Kasumi-1 (cell line): ENCODE measurements at places on chromosomes 7 and 10.

DNA sequence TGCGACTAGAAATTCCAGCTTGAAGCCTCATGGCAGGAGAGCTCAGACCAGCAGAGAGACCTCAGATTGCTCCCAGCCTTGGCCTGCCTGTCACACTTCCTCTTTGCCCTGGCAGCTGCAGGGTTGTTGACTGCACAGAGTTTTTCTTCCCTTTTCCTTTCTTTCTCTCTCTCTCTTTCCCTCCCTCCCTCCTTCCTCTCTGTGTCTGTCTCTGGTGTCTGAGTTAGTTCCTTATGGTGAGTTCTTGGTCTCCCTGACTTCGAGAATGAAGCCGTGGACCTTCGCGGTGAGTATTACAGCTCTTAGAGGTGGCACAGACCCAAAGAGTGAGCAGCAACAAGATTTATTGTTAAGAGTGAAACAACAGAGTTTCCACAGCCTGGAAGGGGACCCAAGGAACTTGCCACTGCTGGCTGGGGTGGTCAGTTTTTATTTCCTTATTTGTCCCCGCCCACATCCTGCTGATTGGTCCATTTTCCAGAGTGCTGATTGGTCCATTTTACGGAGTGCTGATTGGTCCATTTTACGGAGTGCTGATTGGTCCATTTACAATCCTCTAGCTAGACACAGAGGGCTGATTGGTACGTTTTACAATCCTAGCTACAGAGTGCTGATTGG lies 266.3 kb downstream of the RPS24 start:
- DNase-seq: peak; percentile 89

DNA sequence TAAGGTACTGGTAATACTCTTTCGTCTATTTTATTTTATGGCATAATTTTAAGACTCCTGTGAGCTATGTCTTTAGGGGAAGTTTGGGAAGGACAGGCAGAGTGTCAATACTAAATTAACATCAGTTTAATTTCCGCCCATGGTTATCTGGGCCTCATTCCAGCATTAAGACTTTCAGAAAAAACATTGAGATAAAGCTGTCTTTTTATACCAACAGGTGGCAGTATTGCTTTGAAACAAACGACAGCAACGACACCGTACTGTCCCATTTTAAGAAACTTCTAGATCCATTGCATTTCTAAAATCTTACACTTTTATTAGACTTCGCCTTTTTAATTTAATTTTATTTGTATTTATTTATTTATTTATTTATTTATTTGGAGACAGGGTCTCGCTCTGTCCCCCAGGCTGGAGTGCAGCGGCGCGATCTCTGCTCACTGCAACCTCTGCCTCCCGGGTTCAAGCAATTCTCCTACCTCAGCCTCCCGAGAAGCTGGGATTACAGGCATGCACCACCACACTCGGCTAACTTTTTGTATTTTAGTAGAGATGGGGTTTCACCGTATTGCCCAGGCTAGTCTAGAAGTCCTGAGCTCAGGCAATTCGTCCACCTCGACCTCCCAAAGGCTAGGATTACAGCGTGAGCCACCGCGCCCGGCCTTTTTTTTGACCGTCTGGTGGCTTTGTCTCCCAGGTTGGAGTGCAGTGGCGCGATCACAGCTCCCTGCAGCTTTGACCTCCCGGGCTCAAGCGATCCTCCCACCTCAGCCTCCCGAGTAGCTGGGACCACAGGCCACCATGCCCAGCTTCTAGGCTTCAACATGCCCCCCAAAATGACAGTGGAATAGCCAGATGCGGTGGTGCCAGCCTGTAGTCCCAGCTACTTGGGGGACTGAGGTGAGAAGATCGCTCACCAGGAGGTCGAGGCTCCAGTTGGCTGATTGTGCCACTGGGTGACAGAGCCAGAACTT lies 78.7 kb upstream of the C1GALT1 start:
- DNase-seq: peak; percentile 3

- DNase-seq: no peak
These were observed 26.1 kb downstream of the GNAT3 start for GRCh38 chr7:80485721-80486120.

DNA sequence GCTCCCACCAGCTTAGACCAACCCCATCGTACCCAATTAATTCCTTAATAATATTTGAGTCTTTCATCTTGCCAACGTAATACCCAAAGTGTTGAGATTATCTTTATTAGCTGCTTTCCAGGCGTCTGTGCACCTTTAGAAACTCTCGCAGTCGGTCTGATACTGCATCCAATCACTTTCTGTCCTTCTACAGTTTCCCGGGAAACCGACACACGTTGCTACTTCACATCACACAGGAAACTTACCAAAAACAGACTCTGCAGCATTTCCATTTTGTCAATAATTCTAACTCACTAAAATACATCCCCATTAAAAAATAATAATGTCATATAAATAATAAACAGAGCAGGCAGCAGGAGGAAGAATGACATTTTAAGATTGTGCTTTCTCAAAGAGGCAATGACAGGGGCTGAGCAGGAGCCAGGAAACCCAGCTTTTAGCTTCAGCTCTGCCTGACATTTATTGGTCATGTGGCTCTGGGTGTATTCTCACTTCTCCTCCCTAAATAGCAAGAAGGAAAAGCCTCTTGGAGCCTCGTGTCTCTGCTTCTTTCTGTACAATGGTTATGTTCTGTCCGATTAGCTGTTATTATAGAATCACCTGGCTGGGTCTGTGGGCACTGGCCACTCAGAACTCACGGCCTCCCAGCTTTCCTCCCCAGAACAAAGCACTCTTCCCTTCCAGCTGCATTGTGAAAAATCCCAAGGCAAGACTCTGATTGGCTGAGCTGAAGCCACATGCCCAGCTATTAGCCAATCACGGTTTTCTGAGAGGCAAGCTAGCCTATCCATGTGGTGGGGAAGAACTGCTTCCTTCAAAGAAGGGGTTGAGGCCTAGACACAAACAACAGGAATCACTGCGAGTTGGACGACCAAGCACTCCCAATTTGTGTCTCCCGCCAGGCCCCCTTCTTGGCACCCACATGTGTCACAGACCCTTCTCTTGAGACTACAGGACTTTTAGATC lies 424.7 kb upstream of the FOXK1 start:
- DNase-seq: no peak

- no peak for DNase-seq
These were observed 515.6 kb downstream of the INHBA start for GRCh38 chr7:41187322-41187721.

DNA sequence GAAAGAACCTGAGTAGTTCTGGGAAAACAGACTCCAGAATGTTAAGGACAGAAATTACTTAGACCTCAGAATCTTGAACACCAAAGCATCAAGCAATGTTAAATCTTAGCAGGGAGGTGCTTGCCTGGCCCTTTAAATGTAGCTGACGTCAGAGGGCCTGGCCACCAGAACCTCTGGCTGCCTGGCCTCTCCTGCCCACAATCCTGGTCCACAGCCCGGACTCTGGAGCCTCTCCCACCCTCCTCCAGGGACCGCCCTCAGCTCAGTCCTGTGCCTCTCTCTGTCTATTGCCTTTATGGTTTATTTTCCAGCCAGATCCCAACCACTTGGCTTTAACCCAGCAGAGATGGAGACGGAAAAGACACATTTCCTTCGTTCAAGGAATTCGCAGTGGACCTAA lies 42.2 kb upstream of the EGR2 start:
- DNase-seq: no peak

DNA sequence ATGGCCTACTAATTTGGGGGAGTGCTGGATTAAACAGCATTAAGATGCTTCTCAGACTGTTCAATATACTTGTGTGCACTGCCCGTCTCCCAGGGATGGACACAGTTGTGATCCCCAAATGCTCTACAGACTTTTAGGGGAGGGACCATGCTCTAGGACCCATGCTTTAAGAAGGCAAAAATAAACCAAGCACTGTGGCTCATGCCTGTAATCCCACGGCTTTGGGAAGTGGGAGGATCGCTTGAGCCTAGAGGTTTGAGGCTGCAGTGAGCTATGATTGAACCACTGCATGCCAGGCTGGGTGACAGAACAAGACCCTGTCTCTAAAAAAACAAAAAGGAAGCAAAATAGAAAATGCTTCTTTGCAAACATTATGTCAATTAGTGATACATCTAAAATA lies 102.6 kb downstream of the VOPP1 start:
- DNase-seq: no peak

- no peak for DNase-seq
These were observed 24.4 kb downstream of the KMT2C start for GRCh38 chr7:152411389-152411788.

DNA sequence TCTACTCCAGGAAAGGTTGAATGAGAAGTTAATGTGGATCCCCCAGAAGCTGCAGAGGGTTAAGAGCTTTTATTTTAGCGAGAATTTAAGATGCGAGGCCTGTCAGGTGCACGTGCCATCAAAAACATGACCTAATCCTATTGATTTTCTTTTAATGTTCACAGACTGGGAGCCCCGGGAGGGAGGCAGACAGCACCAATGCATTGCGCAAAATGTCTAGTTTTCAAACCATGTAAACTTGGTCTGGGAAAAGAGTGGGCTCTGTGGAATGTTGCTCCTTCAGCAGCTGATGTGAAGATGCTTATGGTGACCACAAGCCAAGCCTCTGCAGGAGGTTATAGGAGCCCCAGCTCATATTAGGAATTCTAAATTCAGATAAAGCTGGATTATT lies 172.0 kb upstream of the ITGB1 start:
- no peak for DNase-seq

- DNase-seq: no peak
These were observed 33.4 kb upstream of the HGF start for GRCh38 chr7:81803267-81803666.

DNA sequence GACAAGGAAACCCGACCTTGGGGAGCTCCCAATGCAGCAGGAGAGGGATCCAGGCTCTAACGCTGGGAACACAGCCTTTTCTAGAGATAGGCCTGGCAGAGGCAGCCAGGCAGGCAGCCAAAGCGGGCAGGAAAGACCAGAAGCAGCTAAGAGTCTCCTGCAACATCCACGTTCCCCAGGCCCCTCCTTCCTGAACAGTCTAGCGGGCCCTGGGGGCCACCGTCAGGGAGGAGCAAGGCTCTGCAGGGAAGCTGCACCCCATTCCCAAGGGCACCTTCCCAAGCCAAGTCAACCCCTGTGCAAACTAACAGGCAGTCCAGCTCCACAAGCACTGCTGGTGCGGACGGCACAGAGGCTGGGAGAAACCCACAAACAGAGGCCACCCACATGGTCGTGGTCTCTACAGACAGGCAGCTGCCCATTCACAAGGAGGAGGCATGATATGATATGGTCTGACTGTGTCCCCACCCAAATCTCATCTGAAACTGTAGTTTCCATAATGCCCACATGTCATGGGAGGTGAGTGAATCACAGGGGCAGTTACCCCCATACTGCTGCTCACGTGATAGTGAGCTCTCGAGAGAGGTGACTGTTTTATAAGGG lies 115.7 kb downstream of the MAD1L1 start:
- no peak for DNase-seq

DNA sequence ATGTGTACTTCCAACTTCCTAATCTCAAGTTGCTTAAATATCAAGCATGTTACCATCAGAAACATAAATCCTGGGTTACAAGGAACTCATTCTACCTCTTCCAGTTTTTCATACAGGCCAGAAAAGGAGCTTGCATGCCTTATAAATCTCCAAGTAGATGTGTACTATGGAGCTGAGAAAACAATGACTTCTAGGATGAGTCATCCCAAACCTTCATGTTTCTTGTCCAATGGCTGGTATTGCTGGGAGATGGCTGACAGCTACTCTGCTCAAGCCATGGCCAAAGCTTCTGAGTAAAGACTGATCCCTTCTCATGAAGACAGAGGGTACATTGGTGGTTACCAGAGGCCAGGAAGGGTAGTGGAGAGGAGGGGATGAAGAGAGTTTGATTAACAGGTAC lies 8.6 kb downstream of the RAPGEF5 start:
- no peak for DNase-seq

GRCh38 chr10:43174969-43175368 lies 36.7 kb downstream of the CSGALNACT2 start:
- DNase-seq: no peak

GRCh38 chr7:2076649-2077064 lies 156.1 kb downstream of the MAD1L1 start:
- DNase-seq: no peak

DNA sequence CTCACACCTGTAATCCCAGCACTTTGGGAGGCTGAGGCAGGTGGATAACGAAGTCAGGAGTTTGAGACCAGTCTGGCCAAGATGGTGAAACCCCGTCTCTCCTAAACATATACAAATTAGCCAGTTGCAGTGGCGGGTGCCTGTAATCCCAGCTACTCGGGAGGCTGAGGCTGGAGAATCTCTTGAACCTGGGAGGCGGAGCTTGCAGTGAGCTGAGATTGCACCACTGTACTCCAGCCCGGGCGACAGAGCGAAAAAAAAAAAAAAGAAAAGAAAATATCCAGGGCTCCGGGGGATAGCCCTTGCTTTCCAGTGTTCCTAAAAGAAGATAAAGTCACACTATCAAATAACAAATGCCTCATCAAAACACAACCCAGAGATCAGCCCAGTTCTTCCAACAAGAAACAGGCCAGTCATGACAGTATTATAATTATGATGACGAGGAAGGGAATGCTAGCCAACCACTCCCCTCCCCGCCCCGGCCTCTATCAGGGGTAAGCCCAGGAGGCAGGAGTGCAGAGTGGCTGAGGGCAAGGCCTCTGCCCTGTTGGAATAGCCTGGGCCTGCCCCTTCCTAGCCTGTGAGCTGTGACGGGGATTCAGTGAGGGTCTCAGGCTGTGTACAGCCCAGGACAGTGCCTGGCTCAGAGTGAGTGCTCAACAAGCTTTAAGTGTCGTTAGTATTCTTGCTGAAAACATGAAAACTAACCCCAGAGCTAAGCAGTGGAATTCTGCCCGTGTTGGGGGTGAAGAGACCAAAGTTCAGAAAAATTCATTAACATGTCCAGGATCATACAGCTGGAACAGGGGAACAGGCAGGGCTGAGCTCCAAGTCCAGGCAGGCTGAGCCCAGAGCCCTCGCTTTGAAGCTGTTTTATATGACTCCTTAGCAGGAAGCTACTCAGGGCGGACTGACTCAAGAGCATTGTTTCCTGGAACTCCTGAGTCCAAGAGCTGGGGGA lies 54.3 kb downstream of the FAM241B start:
- no peak for DNase-seq

GRCh38 chr10:63591600-63592379 lies 70.6 kb downstream of the REEP3 start:
- DNase-seq: no peak

DNA sequence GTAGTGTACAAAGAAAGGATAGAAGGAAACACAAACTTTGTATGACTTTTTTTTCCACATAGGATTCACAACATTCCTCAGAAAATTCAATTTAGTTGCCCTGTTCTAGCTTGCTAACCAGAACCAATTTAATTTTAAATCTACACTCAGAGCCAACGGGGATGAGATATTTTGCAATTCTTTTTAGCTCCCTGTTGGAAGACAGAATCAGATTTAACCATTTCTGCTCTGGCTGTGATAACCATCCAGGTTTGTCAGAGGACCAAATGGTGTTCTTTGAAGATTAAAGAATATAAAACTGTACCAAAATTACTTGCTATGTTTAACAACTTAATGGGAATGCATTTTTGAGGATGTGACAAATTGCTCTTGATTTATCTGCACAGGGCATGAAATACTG lies 319.7 kb downstream of the HPSE2 start:
- DNase-seq: no peak

DNA sequence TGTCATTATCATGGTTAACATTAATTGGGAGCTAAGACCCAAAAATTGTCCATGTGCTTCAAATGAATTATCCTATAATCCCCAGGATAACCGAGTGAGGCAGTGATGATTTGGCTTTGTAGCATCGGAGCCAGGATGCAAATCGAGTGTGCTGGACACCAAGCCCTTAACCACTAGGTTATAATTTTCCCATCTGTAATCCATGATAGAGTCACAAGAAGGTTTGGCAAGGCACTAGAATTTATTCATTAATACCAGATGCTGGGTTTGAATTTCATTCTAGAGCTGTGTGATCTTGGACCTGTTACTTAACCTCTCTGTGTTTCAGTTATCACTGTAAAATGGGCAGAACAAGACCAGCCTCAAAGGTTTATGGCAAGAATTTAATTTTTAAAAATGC lies 21.0 kb upstream of the ITGB1 start:
- no peak for DNase-seq
